ENCODE measurements at places on chromosomes 16 and 17. TPM values are rescaled to one million over a fixed set of nuclear protein-coding genes. Genes with fewer than 3 reads are reported as not detected.

GRCh38 chr17:57143361-57143760 lies 58.3 kb downstream of the AKAP1 start:
- peaks cover 1% of the 10 kb centered on the region for H3K4me1 ChIP-seq
- H3K27ac ChIP-seq = no peak overlapping the region
- no peak for DNase-seq
- no peaks in the 10 kb centered on the region for H3K27me3 ChIP-seq

DNA sequence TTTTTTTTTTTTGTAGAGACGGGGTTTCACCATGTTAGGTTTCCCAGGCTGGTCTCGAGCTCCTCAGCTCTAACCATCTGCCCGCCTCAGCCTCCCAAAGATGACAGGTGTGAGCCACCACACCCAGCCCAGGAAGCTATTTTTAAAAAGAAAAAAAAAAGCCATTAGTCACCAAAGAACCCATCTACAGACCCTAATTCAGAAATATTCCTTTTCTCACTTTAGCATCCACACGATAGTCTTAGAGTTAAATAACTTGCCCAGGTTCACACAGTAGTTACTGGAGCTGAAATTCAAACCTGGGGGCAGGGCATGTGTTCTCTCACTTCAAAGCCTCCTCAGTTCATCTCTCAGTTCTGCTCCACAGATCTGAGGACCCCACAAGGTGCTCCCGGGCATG lies 70.3 kb upstream of the NOL11 start:
- peaks cover 3% of the 10 kb centered on the region for H3K36me3 ChIP-seq
- no peak for DNase-seq
- H3K4me3 ChIP-seq = no peak overlapping the region
- no peaks in the 10 kb centered on the region for H3K4me1 ChIP-seq
- H3K27me3 ChIP-seq = no peaks in the 10 kb centered on the region

GRCh38 chr16:9112166-9112843 lies 20.9 kb downstream of the HAPSTR1 start:
- H3K36me3 ChIP-seq = peaks cover 82% of the 10 kb centered on the region
- H3K4me1 ChIP-seq = peaks cover 76% of the 10 kb centered on the region
- no peaks in the 10 kb centered on the region for H3K27me3 ChIP-seq
- H3K27ac ChIP-seq = peak overlapping the region; percentile 32

DNA sequence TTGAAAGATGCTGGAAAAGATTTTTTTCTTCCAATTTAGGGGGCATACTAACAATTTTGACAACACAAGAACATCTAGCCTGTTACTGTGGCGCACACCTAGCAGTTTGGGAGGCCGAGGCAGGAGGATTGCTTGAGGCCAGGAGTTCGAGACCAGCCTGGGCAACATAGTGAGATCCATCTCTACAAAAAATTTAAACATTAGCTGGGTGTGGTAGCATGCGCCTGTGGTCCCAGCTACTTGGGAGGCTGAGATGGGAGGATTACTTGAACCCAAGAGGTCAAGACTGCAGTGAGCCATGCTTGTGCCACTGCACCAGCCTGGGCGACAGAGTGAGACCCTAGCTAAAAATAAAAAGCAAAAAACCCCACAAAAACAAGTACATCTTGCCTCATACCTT lies 168.8 kb downstream of the TANC2 start:
- no peak overlapping the region for H3K4me3 ChIP-seq
- no peak for DNase-seq
- H3K27me3 ChIP-seq = no peaks in the 10 kb centered on the region
- no peaks in the 10 kb centered on the region for H3K4me1 ChIP-seq
- no peak overlapping the region for H3K27ac ChIP-seq
- H3K36me3 ChIP-seq = no peaks in the 10 kb centered on the region

DNA sequence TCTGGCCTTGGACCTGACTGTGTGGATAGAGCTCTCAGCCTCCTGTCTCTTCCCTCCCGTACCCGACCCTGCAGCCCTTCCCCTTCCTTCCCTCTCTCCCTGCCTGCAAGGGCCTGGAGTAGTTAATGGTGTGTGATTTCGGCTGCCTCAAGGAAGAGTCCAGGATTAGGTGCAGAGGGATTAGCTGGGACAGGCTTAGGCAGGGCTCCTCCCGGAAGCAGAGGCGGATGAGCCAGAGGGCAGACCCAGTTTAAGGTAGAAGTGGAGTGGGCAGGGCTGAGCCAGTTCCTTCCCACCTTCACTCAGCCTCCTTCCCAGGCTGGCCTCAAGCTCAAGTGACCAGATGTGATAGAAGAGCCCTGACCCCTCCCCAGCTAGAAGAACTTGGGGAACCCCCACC lies 16.8 kb downstream of the GUCY2D start:
- H3K27ac ChIP-seq = no peak overlapping the region
- no peaks in the 10 kb centered on the region for H3K36me3 ChIP-seq
- DNase-seq = no peak
- H3K27me3 ChIP-seq = peaks cover 24% of the 10 kb centered on the region

GGT6 gene
- total RNA-seq = not detected

PDPR gene
- total RNA-seq = 36.2 TPM

GRCh38 chr17:80953471-80954315 lies 37.9 kb upstream of the CHMP6 start:
- H3K27me3 ChIP-seq = no peaks in the 10 kb centered on the region
- no peak overlapping the region for H3K27ac ChIP-seq
- no peak overlapping the region for H3K4me3 ChIP-seq
- no peaks in the 10 kb centered on the region for H3K4me1 ChIP-seq

DNA sequence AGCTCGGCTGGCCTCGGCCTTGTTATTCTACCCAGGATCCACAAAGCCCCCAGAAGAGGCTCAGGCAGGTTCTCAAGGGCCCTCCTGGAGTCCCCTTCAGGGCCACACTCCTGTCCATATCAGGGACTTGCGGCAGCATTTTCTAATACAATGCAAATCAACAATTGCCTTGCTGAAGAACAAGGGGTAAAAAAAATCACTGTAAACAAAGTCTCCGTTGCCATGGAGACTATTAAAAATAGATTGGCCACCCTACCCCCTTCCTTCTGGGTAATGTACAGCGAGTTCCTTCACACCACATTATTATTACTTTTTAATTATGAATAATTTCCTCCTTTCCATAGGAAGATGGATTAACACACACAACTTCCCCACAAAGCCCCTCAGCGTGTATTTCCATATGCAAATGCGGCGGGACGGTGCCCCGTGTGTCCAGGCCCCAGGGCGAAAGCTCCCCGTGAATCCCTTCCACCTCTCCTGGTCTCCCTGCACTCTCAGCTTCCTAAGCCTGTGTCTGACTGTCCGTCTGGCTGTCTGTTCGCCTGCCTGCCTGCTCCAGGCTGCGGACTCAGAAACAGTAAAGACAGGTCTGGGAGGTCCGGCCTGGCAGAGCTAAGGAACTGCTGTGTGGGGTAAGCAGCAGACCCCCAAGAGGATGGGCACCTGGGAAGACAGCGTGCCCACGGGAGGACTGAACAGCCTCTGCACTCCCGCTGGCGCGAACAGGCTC lies 196.6 kb downstream of the RBFOX3 start:
- no peak overlapping the region for H3K4me3 ChIP-seq
- H3K4me1 ChIP-seq = no peaks in the 10 kb centered on the region
- DNase-seq = no peak
- H3K36me3 ChIP-seq = no peaks in the 10 kb centered on the region

- peaks cover 47% of the 10 kb centered on the region for H3K4me1 ChIP-seq
- peaks cover 13% of the 10 kb centered on the region for H3K36me3 ChIP-seq
- peak overlapping the region; percentile 89 for H3K4me3 ChIP-seq
- DNase-seq = no peak
- no peak overlapping the region for H3K27ac ChIP-seq
Observed at GRCh38 chr17:60602385-60602742, 2.4 kb downstream of the PPM1D start.

DNA sequence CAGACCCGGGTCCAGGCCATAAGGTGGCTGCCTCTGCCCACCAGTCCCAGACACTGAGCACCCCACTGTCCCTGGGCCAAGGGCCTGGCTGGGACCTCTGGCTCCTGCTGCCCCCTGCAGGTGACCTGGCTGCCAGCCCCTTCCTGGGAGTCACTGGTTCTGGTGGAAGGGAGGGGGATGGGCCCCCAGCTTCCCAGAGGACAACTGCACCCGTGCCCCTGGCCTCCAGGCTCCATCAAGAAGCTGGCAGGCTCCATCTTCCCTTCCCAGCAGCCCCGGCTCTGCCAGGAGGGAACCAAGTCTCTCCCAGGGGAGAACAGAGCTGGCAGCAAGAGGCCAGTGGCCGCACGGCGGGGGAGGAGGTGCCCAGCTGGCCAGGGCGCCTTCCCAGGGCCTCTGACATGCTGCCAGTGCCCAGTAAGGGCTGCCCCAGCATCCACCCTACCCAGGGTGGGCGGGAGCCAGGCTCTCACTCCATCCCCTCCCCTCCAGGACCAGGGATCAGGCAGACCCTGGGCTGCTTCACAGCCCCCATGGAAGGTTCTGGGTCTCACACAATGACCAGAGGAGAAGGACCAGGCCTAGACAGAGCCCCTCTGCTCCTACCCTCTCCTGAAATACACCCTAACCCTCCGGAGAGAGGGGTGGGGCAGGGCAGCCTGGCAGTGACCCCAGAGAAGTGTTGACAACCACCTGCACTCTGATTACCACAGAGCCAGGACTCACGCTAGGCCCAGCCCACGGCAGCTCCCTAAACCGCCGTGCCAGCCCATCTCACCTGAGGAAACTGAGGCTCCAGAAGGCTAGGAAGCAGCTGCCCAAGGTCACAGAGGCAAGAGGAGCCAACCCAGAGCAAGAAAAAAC lies 3.6 kb downstream of the CLUH start:
- no peaks in the 10 kb centered on the region for H3K27me3 ChIP-seq
- H3K4me1 ChIP-seq = peaks cover 39% of the 10 kb centered on the region
- DNase-seq = no peak
- H3K27ac ChIP-seq = peak overlapping the region; percentile 22

DNA sequence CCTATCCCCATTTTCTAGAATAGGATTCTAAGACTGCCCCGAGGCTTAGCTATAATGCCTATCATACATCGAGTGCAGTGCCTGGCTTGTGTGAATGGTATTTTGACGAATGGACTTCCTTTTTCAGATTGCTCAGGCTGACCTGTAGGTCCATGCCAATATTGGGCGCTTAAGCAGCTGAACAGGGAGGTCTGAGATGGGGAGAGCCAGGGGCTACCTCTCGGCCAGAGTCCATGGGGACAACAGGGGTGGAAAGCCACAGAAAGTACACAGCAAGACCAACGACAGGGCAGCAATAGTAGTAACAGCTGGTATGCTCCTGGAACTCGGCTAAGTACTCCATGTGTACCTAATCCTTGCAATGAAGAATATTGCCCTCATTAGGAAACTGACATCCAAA lies 91.7 kb upstream of the WSCD1 start:
- no peak overlapping the region for H3K4me3 ChIP-seq
- no peaks in the 10 kb centered on the region for H3K4me1 ChIP-seq
- no peaks in the 10 kb centered on the region for H3K36me3 ChIP-seq
- H3K27ac ChIP-seq = no peak overlapping the region
- DNase-seq = no peak

DNA sequence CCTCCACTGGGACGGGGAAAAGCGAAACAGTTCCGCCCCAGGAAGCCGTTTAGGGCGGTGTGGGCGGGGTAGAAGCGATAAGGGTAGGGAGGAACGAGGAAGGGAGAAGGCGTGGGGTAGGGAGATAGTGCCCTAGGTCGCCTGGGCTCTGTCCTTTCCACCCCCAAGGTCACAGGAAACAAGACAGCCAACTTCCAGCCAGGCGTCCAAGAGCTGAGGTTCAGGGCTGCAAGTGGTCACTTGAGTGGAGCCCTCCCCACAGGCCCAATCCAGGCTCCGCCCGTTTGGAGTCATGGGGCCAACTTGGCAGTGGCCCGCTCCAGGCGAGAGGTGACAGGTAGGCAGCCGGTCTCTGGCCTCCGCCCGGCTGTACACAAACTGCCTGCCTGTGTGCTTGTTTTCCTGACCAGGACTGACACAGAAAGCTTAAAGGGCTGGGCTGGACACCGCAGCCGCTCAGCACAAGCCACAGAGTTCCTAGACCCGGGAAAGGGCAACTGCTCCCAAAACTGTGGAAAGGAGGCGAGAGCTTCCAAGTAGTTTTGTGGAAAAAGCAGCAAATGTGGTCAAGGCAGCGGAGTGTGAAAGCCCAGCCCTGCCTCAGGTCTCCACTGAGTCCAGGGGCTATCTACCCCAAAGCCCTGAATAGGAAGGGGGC lies at the start of gene RILP:
Gene RILP, minus strand, starts transcription at position 23 of the 658 bp plus-strand sequence. CDS start 62 bp downstream, outside the sequence.
- peaks cover 23% of the 10 kb centered on the region for H3K4me1 ChIP-seq
- H3K27me3 ChIP-seq = no peaks in the 10 kb centered on the region
- peak within 1 kb of the TSS; percentile 66 for H3K4me3 ChIP-seq
- peak within 1 kb of the TSS; percentile 72 for H3K27ac ChIP-seq

HS3ST6 gene
- not detected for total RNA-seq

OTOP3 gene
- not detected for total RNA-seq

DNA sequence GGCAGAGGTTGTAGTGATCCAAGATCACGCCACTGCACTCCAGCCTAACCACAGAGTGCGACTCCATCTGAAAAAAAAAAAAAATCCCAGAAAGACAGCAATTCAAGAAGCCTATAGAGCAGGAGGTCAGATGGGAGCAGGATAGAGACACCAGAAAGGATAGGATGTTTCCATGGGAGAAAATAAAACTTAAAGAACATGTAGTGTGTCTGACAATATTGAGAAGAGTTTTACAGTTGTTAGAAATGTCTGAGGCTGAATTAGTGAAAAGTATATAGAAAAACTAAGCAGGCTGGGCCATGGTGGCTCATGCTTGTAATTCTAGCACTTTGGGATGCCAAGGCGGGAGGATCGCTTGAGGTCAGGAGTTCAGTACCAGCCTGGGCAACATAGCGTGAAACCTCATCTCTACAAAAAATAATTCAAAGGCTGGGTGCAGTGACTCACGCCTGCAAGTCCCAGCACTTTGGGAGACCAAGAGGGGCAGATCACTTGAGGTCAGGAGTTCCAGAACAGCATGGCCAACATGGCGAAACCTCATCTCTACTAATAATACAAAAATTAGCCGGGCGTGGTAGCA lies 15.3 kb upstream of the TRIM37 start:
- no peak for DNase-seq
- H3K36me3 ChIP-seq = peaks cover 33% of the 10 kb centered on the region
- H3K4me1 ChIP-seq = peaks cover 2% of the 10 kb centered on the region

CDH11 gene
- not detected for total RNA-seq

GRCh38 chr17:64092113-64092512 lies 37.8 kb downstream of the ERN1 start:
- peaks cover 84% of the 10 kb centered on the region for H3K4me1 ChIP-seq
- H3K4me3 ChIP-seq = no peak overlapping the region
- H3K36me3 ChIP-seq = peaks cover 68% of the 10 kb centered on the region
- no peak for DNase-seq
- H3K27me3 ChIP-seq = no peaks in the 10 kb centered on the region

CDH5 gene
- total RNA-seq = not detected

GRCh38 chr16:52496051-52496876 lies 50.7 kb downstream of the TOX3 start:
- H3K27ac ChIP-seq = no peak overlapping the region
- no peaks in the 10 kb centered on the region for H3K27me3 ChIP-seq
- no peak for DNase-seq
- H3K36me3 ChIP-seq = no peaks in the 10 kb centered on the region
- H3K4me3 ChIP-seq = no peak overlapping the region

DNA sequence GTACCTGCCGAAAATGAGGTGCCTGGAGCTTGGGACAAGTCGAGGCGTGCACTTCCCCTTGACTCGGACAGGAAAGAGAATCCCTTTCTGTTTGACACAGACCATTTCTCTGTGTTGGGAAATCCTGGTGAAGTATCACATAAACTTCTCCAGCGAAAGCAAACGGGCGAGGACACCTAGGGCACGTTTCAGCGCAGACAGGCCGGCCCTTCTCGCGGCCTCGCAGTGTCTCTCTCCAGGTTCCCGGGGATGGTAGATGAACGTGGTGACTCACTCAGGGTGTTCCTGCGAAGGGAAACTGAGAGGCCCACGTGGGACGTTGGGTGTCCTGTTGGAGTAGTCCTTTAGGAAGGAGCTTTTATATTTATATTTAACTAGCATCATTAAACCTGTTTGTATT lies 36.3 kb upstream of the ZNF750 start:
- no peak for DNase-seq
- no peak overlapping the region for H3K27ac ChIP-seq
- H3K4me1 ChIP-seq = peaks cover 57% of the 10 kb centered on the region
- no peaks in the 10 kb centered on the region for H3K27me3 ChIP-seq
